ENCODE measurements at places on chromosomes 5 and 9.

GRCh38 chr9:133372144-133372543 is 3.7 kb downstream of the SURF4 start:
- no peak for DNase-seq

- DNase-seq: no peak
Observed at GRCh38 chr5:20305463-20305862, 317.5 kb upstream of the CDH18 start.

- no peak for DNase-seq
Observed at GRCh38 chr5:54425258-54425657, 30.2 kb upstream of the HSPB3 start.

GRCh38 chr9:84789463-84789830 is 119.9 kb downstream of the NTRK2 start:
- DNase-seq: no peak

DNA sequence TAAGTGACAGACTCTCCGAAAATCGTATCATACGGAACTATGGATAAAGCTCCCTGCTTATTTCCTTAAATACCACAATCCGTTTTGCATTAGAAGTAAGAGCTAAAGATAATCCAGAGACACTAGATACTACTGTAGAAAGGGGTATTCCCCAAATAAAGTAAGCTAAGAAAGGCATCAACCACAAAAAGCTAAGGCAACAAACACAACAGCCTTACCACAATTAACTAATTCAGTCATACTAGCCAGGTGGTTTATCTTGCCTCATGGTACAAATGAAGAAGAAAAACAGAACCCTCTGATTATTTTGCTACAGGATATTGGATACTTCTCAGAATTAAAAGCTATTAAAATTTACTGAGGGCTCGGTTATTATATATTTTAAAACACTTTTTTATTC is 14.1 kb downstream of the ERP44 start:
- no peak for DNase-seq

DNA sequence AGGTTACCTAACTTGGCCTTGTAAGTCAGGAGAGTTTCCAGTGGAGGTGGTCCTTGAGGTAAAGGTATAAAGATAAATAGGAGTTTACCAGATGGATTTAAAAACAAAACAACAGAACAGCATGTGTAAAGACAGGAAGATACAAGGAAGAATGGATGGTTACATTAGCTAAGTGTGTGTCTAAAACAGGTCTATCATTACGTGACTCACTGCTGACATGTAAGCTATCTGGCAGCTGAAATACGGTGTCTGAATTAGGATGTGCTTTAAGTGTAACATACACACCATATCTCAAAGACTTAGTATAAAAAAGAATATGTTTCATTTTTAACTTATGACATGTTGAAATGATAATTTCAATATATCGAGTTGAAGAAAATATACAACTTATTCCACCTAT is 405.1 kb upstream of the ADAMTSL1 start:
- DNase-seq: no peak

GRCh38 chr5:170338933-170339779 is 41.6 kb upstream of the LCP2 start:
- DNase-seq: no peak

DNA sequence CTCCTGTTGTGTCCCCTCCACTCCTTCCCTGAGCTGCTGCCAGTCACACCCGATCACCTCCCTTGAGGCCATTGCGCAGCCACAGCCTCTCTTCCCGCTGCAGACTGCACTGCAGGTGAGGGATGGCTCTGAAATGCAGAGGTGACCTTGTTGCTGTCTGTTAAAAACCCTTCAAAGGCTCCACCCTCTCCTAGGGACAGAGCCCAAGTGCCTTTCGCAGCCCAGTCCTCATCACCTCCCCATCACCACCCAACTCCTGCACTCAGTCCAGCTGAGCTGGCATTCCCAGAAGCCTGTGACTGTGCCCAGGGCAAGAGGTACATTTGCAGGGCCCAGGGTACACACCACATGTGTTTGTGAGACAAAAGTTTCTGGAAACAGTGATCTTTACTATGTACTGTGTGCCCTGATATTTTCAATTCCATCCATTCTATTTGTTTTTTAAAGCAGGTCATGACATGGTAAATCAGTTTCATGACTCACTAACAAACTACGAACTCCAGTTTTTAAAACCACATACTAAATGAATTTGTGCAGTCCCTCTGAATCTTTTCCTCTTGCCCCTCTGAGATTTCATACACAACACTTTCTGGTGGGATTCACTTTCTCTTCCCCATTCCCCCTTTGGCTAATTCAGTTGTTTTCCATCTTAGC is 73.0 kb upstream of the SPOCK1 start:
- DNase-seq: no peak

- DNase-seq: no peak
Observed at GRCh38 chr5:86617309-86617755, 409 bp upstream of the COX7C start.

DNA sequence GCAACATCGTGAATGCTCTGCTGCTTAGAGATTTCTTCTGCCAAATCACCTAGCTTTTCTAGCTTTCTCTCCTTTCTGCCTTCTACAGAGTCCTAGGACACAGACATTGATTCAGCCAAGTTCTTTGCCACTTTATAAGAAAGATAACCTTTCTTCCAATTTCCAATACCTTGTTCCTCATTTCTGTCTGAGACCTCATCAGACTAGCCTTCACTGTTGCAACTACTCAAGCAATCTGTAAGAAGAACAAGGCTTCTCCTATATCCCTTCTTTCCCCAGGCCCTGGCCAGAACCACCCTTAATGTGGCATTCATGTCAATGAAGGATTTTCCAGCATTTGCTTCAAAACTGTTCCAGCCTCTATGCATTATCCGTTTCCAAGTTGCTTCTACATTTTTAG is 24.3 kb downstream of the FBXO10 start:
- DNase-seq: no peak

- no peak for DNase-seq
Observed at GRCh38 chr5:143642791-143643190, 169.2 kb upstream of the HMHB1 start.

DNA sequence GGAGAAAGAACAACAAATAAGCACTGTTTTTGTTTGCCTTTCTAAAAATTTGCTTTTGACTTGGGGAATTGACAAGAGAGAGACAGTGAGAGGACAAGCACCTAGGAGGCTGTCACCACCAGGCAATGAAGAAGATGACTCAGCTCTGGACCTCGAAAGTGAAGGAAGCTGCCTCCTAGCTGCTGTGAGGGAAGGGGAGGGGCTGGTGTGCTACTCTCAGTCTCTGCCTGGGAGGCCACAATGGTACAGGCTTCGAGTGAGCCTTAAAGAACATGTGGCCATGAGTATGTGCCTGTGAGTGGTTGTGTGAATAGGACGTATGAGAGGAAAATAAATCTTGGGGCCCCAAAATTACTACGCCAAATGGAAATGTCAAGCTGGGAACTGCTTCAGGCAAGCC is 7.1 kb upstream of the PLK2 start:
- no peak for DNase-seq

- DNase-seq: no peak
Observed at GRCh38 chr5:113325054-113325453, 109.7 kb downstream of the TSSK1B start.

DNA sequence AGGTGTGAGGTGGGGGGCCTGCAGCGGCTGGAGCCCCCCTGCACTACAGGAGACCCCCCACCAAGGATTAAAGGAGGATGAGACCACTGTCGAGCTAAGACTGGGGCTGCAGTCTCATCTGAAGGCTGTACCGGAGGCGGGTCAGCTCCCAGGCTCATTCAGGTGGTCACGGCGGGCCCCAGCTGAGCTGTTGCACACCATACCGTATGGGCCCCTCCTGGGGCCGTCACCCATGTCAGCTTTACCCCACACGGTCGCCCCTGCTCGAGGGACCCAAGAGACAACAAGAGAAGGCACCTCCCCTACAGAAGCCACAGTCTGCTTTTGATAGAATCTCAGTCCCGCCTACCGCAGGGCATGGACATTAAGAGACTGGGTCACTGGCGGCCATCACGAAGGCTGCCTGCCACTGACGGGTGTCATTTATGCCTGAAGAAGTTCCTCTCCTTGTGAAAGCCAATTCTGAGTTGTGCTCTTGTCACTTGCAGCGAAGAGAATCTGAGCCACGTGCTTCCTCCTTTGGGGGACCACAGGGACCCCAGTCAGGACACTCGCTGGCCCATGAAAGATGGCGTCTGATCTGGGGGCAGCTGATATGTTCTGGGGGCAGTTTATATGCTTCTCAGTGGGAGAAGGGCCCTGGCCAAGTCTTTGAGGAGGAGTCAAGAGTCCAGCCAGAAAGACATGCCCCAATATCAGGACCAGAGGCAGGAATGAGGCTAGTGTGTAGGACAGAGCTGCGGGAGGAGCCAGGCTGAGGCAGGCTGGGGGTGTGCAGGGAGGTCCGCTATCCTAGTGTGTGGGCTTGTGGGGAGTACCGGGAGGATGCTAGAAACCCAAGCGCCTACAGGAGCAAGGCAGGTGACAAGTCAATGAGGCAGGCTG is 102.4 kb downstream of the ZNF354C start:
- no peak for DNase-seq

DNA sequence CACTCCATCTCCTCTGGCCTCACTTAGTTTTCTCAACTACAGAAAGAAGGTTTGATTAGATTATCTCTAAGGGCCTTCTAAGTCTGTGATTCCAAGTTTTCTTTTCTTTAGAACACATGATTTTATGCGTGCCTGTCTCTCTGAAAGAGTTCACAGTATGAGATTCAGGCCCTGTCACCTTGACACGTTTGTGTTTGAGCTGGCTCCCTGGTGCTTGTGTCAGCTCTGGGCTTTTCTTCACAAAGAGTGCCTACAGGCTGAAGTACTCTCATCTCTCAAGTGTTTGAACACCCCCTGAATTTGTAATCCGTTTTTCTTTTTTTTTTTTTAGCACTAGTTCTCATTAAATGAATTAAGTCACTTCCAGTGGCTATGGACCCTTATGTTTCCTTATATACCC is 306.9 kb upstream of the C9orf72 start:
- no peak for DNase-seq

DNA sequence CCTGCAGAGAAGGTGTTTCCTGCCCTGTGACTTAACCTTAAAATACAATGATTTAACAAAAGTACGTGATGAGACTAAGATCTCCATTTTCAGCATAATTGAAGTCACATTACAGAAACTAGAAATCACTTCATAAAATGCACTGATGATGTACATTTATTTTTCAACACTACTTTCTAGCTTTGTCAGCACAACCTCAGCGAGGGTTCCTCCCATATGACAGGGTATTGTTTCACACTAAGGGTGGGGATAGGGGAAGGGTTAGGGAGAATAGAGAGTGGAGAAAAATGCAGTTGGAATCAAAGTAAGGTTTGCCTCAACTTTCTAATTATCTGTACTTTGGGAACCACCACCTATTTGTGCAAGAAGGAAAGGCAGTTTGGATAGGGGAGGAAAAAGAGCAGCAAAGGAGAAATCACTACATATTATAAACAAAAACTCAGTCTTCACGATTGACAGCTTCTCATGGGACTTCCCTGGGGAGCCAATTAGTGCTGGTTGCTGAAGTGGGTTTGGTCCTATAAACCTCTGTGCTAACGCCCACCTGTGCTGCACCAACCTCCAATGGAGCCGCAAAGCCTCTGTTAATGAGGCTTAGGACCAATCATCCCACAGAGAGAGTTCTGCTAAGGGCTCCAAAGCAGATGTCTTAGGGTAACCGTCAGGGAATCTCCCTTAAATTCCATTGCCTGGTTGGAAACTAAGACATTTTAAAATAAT is 369.2 kb upstream of the PDE4D start:
- no peak for DNase-seq

GRCh38 chr9:89753472-89754055 is 148.8 kb downstream of the GADD45G start:
- DNase-seq: no peak

GRCh38 chr9:124320062-124320973 is 62.6 kb downstream of the NEK6 start:
- DNase-seq: peak; percentile 55

DNA sequence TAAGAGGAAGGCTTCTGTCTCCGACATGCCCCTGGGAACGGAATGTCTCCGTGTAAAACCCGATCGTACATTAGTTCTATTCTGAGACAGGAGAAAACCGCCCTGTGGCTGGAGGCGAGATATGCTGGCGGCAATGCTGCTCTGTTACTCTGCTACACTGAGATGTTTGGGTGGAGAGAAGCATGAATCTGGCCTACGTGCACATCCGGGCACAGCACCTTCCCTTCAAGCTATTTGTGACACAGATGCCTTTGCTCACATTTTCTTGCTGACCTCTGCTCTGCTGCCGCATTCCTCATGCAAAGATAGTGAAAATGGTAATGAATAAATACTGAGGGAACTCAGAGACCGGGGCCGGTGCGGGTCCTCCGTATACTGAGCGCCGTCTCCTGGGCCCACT is 2.2 kb upstream of the DPP7 start:
- DNase-seq: no peak

- no peak for DNase-seq
Observed at GRCh38 chr5:105207066-105207465, 1644.5 kb upstream of the NUDT12 start.

DNA sequence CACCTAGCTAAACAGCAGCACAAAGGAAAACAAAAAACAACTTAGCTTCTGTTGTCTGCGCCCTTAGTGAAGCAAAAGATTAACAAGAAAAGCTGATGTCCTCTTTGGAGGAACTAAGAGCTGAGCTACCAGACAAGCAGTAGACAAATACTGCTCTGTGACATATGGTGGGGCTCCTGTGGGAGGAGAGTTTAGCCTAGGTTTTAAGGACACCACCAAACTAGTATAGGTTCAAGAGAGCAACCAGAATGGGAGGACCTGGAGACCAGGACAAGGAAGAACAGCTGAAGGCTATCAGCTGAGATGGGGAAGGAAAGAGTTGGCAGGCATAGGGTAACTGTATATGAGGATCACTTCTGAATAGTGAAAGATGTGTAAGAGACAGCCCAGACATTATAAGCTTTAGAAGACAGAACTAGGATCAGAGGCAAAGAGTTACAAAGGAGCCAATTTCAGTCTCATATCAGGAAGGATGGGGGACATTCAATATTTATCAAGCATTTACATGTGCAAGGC is 27.2 kb downstream of the FBXW2 start:
- no peak for DNase-seq

- DNase-seq: peak; percentile 52
Observed at GRCh38 chr9:128683340-128684064, 5.5 kb upstream of the SET start.

GRCh38 chr9:27572566-27572917 is 739 bp downstream of the C9orf72 start:
- DNase-seq: peak; percentile 43

- DNase-seq: no peak
Observed at GRCh38 chr5:55306641-55307382, 682 bp downstream of the DHX29 start.

GRCh38 chr9:70574151-70574837 is 159.8 kb upstream of the KLF9 start:
- no peak for DNase-seq

- DNase-seq: peak; percentile 19
Observed at GRCh38 chr9:92141144-92142129, 26.2 kb upstream of the SPTLC1 start.

All from NCI-H2081 (cell line).